ENCODE measurements at places on chromosomes 2 and 18.

DNA sequence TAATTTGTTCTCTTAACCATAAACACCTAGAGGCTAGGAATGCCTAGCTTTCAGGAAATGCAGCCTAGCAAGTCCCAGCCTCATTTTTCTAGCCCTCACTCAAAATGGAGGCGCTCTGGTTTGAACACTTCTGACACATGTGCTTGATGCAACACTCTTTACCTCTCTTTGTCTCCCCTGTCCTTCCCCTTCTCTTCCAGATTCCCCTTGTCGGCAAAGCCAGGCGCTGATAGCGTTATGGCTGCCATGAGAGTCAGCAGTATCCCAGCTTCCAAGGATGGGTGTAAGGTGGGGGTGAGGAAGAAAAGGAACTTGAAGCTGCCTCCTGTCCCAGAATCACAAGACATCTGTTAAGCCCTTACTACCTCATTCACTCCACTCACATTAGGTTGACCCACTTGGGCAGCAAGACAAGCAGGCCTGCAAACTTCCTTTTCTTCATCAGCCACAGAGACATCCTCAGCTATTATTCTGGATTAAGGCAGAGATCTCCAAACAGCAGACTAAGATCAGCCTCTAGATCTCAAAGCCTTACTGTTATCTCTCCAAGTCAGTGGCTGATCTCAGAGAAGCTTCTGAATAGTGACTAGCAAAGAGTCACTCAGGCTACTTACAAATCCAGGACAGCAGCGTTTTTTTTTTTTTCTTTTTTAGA, 1.9 kb upstream of the ST3GAL5 start:
- DNase-seq, result no peak

- no peak for DNase-seq
These were observed 37.0 kb downstream of the FIGN start for GRCh38 chr2:163698857-163699256.

DNA sequence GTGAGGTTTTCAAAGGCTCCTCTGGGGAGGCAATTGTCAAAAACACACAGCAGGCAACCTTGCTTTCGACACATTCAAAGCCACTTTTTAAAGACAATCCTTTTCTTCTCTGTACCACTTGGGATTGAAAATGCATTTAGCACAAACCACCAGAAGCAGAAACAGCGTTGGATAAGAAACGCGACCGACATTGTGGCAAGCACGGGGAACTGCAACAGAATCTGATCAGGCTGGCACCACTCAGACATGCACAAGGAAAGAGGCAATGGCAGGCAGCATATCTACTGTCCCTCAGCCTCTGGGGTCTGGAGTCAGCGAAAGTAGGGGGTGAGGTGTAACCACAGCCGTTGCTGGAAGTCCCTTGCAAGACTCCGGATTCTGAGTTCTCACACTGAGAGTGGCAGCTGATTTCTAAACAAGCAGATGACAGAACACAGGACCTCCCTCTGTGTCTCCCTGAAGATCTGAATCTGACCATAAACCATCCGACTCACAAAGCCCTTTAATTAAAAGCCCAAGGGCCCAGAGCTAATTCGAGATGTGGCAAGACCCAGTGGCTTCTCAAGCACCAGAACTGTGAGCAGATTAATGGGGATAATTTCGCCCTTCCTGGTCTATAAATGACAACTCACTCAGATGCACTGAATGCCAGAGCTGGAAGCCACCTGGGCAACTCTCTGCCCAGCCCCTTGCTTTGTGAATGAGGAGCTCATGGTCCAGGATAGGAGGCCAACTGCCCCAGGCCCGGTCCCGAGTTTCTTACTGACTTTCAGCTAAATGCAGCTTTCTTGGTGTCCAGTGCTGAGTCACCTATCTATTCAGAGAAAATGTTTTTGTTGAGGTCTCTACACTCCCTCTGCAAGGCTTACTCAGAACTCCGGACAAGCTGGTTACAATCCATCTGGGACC, 29.6 kb downstream of the CYRIA start:
- no peak for DNase-seq

DNA sequence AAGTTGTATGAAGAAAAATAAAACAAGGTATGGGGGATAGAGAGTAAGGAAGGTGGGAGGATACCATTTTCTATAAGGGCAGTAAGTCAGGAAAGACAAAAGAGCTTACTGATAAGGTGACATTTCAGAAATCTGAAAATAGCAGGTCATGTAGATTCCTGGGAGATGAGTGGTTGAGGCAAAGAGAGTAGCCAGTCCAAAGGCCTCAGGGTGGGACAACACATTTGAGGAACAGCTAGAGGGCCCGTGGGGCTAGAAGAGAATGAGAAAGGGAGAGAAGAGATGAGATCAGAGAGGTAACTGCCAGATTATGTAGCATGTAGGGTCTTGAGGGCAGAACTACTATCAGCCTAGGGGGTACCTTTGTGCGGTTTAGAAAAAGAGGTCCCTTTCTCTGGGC, 2.9 kb downstream of the CLHC1 start:
- no peak for DNase-seq

DNA sequence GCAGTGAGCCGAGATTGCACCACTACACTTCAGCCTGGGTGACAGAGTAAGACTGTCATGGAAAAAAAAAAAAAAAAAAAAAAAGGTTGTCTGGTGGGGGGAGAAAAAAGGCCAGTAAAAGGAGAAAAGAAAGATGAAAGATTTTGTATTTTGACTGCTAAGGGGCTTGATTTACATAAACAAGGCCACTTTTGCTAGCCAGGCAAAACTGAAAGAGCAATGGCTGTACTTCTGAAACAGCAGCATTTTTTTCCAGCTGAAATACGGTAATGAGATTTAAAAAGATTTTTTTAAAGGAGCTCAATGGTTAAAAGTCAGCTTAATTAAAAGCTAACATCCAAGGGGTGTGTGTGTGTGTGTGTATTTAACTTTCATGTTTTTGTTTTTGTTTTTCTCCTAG, 11.3 kb upstream of the OXER1 start:
- no peak for DNase-seq

Measured in heart right ventricle (tissue), 16 donors.